ENCODE measurements at places on chromosomes 12 and 14.

GRCh38 chr14:67547224-67547780 is 14.2 kb downstream of the PLEKHH1 start:
- DNase-seq, result no peak

- DNase-seq, result peak; percentile 46
Measured at GRCh38 chr14:50399251-50400032, 2.8 kb upstream of the CDKL1 start.

GRCh38 chr14:33956640-33957039 is 5.8 kb upstream of the EGLN3 start:
- no peak for DNase-seq

GRCh38 chr14:57960946-57961785 is 95.3 kb upstream of the SLC35F4 start:
- DNase-seq, result no peak

GRCh38 chr12:70236990-70237389 is 6.2 kb upstream of the CNOT2 start:
- DNase-seq, result no peak

- DNase-seq, result no peak
Measured at GRCh38 chr14:55610713-55611370, 30.8 kb downstream of the KTN1 start.

- no peak for DNase-seq
Measured at GRCh38 chr14:105042813-105043212, 21.9 kb upstream of the CDCA4 start.

GRCh38 chr14:103103461-103104388 is 9.2 kb downstream of the EXOC3L4 start:
- DNase-seq, result peak; percentile 50

- no peak for DNase-seq
Measured at GRCh38 chr12:90062799-90063198, 354.2 kb upstream of the ATP2B1 start.

Data from HFFc6 (cell line).